ENCODE measurements at places on chromosomes 12 and 14.

DNA sequence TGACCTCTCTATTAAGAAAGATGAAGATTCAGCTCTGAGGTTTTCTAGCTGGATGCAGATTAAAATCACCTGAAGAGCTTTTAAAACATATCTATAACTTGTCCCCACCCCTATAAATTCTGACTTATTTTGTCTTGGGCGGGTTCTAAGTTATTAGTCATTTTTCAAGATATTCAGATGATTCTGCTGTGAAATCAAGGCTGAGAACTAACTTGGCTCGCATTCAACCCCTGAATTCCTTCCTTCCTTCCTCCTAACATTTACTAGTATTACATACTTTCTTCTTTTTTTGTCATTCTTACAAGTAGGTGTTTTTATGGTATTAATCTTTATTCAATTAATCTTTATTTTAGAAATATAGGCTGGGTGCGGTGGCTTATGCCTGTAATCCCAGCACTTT is 55.4 kb downstream of the SSPN start:
- DNase-seq = no peak

- DNase-seq = no peak
Observed at GRCh38 chr14:49897965-49898364, 5.1 kb downstream of the ARF6 start.

DNA sequence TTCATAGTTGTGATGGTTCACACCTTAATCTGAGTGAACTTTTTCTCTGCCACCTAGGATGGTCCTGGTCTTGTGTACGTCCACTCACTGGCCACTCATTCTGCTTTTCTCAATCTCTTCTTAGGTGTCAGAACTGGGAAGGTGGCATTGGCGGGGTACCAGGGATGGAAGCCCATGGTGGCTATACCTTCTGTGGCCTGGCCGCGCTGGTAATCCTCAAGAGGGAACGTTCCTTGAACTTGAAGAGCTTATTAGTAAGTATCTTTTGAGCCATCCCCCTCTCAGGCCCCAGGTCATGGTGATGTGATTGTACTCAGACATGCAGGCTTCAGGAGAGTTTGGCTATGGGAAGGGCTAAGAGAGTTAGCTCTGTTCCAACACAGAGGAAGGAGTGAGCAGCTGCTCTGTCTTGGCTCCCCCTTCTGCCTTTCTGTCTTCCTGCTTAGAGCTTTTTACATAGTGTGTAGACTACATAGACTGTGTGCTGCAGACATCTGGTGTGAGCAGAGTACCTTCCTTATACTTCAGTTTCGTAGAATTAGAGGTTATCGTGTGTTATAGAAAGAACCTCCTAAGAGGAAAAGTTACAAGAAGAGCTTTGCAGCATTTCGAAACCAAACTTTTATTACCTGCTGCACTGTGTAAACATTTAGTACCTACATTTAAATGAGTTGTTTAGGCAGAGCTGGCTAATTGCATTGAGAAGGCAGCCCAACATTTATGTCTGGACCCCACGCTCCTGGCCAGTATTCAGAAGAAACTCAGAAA is 54.2 kb downstream of the FNTB start:
- no peak for DNase-seq

DNA sequence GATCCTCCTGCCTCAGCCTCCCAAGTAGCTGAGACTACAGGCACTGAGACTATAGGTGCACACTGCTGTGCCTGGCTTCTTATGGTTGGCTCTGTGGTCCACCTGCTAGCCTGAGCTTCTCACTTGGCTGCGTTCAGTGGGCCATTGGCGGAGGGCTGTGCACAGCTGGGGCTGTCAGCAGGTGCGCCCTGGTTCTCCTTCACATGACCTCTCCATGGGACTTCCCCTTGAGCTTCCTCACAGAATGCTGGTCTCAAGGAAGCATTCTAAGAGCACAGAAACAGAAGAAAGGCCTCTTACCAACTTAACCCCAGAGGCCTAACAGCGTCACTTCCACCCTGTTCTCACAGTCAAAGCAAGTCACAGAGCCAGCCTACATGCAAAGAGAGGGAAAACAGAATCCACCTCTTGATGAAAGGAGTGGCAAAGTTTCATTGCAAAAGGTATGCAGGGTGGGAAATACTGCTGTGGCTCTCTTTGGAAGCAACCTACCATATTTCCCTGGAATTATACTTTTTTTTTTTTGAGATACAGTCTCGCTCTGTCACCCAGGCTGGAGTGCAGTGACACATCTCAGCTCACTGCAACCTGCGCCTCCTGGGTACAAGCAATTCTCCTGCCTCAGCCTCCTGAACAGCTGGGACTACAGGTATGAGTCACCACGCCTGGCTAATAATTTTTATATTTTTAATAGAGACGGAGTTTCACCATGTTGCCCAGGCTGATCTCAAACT is 9.3 kb downstream of the RILPL2 start:
- no peak for DNase-seq

DNA sequence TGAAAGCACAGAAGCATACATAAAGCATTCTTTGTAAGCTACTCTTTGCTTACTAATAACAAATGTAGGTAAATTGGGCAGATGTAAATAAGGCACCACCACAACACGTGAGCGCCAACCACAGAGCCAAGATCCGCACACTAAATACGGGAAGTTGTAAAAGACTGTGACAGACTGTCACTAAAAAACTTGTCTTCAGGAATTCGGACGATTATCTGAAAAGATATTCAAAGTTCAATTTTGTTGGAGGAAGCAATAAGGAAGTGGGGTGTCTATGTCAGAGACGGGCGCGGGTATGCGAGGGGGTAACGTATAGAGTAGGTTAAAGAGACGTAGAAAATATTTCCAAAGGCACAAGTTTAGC is 1.5 kb upstream of the HSP90B1 start:
- DNase-seq = no peak

DNA sequence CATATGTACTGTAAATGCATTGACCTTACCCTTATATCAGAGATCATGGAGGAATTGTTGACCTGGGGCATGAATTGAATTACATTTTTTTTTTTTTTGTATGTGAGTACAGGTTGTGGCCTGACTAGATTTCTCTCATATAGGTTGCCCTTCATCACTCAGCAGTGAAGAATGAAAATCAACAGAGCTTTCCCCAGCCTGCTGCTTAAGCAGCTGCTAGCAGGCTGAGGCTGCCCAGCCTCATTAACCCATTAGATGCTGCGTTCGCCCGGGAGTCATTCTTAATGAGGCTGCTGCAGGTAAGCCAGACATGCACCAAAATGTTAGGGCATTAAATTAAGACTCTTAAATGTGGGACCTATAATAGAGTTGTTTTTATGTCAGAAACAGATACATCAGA is 236.0 kb downstream of the ETNK1 start:
- DNase-seq = no peak

DNA sequence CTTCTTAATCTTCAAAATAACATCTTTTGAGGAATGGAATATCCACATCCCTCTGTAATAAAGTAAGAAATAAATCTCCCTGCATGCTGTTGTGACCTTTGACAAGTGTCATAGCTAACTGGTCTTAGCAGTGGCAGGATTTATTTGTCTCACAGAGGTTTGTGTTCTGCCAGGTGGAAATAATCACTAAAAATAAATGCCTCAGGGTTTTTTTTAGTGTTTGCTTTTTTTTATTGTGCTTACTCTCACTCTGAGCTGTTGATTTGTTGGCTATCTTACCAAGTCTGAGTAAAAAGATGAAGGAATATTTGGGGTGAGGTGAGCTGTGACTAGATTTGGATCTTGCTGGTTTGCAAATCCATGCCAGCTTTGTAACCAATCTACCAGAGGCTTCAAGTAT is 285.4 kb downstream of the ALG10B start:
- no peak for DNase-seq

- DNase-seq = no peak
Observed at GRCh38 chr12:54442961-54443360, 23.9 kb upstream of the ITGA5 start.

DNA sequence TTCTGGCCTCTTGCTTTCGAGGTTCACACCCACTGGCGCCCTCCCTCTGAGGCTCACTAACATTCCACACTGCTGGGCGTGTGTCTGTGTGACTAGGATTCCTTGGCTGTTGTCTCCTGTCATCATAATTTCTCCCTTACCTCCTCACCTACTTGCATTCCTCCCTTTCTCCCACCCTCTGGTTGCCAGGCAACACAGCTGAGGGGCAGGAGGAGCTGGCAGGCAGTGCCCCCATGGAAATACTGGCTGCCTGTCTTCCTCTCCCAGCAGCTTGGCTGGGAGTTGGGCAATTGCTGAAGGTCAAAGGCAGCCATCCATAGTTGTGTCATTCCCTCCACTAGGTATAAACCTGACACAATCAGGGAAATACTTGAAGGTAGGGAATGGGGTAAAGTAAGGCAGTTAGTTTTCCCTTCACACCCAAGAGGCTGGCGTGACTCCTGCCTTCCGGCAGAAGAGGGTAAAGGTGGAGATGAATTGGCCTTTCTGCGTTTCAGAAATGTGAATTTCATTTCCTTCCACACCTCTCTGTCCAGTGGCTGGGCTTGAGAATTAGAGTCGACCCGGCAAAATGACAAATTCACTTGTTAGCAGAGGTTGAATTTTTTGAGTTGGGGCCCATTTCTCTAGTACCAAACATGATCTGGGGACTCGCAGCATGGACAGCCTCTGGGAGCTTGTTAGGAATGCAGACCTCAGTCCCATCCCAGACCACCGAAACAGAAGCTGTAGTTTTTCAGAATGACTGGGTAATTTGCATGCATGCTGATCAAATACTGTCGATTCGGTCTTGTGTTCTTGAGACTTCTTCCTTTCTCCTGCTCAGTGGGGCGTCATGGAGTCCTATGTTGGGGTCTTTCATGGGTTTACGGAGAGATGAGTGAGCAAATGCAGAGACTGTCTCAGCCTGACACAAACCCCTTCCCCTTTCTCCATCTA is 24.3 kb upstream of the EMP1 start:
- no peak for DNase-seq

- no peak for DNase-seq
Observed at GRCh38 chr12:53185582-53186153, 4.9 kb upstream of the CSAD start.

DNA sequence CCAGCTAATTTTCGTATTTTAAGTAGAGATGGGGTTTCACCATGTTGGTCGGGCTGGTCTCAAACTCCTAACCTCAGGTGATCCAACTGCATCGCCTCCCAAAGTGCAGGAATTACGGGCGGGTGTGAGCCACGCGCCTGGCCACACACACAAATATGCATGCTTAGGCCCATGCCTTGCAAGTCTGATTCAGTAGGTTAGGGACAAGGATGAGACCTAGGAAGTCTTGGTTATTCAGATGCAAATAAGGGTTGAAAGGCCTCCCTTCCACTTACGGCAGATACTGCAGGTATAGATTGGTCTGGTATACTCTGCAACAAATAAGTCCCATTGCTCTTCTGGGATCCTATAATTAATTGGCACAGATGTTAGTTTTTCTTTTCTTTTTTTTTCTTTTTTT is 32.9 kb downstream of the TXNRD1 start:
- DNase-seq = no peak

DNA sequence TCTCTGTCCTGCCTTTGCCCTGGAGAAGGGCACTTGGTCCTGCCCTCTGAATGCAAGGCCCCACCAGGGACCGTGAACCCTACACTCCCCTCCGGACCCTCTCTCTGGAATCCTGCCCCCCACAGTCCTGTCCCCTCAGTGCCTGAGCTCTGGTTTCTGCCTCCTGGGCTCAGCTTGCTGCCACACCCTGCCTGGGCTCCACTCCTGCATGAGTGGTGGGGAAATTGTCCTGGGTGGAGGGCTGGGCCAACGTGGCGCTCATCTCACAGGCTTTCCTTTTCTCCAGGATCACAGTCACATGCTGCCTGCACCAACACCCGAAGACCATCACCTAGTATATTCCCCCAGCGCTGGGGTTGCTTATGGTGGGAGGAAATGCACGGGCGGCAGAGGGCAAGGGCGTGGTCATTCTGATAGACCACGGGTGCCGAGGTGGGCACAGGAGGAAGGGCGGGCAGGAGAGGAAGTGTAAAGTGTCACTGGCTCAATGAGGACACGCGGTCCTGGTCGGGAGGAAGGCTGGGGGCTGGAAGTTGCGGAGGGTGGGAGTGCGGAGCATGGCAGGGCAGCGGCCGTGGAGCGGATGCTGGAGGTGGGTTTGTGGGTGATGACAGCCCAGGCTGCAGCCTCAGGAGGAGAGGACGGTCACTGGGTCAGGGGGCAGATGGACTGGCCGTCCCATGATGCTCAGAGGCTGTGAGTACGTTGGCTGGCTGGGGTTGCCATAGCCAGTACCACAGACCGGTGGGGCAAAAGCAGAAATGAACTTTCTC is 99.5 kb downstream of the KIF26A start:
- DNase-seq = no peak

GRCh38 chr14:33590891-33591630 is 359.8 kb downstream of the EGLN3 start:
- no peak for DNase-seq

- DNase-seq = no peak
Observed at GRCh38 chr14:28751467-28752058, 15.0 kb upstream of the FOXG1 start.

DNA sequence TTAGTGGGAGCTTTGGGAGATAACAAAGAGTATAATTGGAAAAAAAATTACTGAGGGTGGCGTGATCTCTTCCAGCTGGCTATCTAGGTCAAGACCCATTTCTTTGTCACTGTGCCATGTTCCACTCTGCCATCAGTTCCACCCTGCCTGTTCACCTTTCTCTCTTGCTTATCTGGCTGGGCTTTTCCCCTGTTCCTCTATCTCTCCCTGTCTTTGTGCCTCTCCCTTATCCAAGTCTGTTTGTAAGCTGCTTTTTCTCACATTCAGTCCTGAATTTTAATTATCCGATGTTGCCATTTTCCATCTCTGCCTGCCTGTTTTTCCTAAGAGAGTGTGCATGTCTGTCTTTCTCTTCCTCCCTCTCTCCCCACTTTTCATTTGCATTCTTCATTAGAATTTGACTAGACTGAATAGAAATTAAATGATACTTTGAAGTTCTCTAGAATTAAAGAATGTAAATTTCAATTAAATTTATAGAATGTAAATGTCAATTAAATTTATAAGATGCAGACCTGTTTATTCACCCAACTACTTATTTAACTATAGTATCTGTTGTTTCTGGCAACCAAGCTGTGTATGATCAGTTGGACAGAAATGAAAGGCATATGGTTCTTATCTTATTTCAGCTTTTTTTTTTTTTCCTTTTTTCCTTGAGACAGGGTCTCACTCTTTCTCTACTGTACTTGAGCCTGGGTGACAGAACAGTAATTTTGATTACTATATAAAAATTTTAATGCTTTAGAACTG is 40.9 kb upstream of the A2ML1 start:
- no peak for DNase-seq

DNA sequence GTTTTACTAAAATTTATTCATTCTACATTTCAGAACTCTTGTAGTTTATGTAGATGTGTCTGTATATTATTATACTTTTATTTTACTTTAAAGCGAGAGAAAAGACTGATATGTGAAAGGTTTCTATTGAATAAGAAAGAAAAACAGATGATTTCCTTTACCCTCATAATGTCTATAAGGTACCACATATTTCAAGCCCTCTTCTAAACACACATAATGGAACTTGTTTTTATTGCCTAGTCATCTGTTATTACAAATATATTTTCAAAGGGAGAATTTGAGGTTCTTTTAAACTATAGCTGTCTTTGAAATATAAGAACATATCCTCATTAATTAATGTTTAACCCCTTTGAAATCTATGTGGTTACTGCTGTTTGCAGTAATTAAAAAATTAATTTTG is 34.5 kb downstream of the NAV3 start:
- no peak for DNase-seq
